Right atrium auricular region (tissue), 2 donors: ENCODE measurements at places on chromosomes 4 and X.

DNA sequence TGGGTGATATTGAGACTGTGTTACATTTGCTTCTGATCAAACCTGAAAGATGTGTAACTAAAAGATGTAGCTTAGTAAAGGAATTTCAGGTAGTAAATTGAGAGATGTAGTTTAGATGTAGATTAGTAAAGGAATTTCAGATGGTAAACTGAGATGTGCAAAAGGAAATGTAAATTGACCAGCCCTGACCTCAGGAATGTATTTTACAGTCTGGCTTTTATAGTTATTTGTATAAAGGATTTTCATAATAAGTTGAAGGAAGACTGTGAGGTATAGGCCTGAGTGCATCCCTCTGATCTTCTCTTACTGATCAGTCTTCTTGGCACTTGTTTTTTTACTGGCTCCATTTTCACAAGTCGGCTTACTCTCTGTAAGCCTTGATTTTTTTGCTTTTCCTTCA lies 3.2 kb downstream of the KLHL2 start:
- DNase-seq = no peak

- no peak for DNase-seq
These were observed 15.2 kb upstream of the PCYT1B start for GRCh38 chrX:24662352-24662751.

DNA sequence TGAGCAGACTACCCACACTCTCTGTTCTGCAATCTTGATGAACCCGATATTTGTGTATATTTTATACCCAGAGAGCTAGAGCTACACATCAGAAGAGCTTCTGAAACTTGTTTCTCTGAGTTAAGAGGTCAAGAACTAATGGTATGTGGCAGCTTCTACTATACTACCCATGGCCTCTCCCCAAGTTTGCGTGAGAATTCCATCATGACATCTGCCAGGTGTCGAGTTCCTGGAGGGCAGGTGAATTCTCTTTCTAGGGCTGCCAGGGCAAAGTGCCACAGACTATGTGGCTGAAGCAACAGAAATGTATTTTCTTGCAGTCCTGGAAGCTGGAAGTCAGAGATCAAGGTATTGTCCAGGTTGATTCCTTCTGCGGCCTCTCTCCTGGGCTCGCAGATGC lies 4.4 kb downstream of the SORCS2 start:
- DNase-seq = no peak

DNA sequence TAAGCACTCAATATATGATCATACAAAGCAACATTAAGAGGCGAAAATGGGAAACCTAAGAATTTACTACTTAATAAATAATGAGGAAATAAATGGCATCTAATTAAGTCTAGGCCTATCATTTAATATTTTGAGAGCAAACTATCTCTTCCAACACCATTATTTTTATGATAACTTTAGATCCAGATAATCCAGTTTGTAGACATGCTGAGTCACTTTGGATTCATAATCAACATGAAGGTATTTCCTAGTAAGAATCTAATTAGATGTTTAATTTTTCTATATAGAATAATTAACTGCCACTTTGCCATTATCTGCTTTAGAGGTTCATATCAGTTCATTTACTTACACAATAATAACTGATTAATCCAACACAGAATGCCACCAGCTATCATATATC lies 336.2 kb downstream of the INPP4B start:
- no peak for DNase-seq

GRCh38 chrX:143231492-143231891 lies 205.8 kb downstream of the SPANXN4 start:
- no peak for DNase-seq

GRCh38 chr4:119394826-119395225 lies 72.9 kb upstream of the FABP2 start:
- DNase-seq = no peak

- DNase-seq = no peak
These were observed 449.4 kb upstream of the HTR2C start for GRCh38 chrX:114134465-114134864.

GRCh38 chr4:48109413-48110263 lies 24.4 kb downstream of the TXK start:
- DNase-seq = no peak

GRCh38 chrX:72097098-72097497 lies 34.6 kb downstream of the RTL5 start:
- DNase-seq = no peak

DNA sequence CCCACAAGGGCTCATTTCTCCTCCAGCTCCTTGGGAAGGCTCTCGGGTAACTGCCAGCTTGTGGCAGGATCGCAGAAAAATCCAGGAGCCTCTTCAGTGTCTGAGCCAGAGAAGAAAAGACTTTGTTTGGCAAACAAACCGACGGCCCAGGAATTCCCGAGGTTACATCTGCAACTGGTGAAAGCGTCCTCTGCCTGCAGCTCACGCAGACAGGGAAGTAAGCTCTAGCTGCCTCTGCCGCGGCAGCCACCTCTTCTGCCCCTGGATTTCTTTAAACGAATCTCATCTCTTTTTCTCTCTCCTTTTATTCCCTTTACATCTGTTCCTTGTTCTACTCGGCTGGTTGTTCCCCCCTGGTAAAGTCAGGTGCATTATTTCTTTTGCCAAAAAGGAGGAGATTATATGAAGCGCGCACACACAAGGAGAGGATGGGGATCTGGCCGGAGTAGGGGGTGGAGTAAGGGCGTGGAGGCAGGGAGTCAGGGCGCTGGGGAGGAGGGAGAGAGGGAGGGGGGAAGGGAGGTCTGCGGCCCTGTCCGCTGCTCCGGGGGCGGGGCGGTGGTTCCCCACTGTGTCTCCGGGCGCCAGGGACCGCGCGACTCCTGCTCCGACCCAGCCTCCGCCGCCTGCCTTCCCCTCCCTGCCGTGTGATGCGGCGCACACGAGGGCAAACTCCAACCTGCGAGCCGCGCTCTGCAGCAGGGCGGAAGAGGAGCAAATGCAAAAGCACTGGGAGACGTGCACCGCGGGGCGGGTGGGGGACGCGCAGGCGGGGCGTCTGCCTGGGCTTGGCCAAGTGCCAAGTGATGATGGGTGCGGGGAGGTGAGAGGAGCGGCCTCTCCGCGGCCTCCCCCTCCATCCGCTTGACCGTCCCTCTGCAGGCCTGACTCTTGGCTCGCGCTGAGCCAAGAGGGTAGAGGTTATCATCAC lies at the start of gene DCHS2:
Gene DCHS2, minus strand, starts transcription at position 459 of the 931 bp plus-strand sequence. Its CDS starts 444 bp downstream, at position 15.
- DNase-seq = no peak

DNA sequence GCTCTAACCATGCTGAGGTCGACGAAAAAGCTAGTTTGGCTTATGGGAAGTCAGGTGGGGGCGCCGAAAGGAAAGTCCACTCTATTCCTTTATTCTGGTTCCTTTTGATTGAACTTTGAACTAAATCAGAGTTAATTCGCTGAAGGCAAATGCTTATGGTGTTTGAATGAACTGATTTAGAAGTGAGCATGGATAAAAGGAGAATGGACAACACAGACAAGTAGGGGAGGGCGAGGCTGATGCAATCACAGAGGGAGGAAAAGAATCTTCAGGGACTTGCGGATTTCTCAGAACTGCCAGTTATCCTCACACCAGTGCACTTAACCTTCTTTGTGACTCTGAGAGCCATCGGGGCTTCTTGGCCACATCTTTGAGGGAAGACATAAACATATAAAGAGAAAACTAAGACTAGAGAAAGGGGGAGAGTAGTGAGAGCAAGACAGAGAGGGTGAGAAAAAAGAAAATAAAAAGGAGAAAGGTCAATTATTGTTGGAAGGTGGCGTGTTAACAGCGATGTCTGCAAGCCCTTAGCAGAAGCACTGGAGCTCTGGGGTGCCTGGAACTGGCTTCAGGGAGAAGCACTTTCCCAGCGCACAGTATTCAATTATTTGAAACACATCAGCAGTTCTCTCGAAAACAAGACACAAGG lies 79.6 kb upstream of the PLAC1 start:
- no peak for DNase-seq

DNA sequence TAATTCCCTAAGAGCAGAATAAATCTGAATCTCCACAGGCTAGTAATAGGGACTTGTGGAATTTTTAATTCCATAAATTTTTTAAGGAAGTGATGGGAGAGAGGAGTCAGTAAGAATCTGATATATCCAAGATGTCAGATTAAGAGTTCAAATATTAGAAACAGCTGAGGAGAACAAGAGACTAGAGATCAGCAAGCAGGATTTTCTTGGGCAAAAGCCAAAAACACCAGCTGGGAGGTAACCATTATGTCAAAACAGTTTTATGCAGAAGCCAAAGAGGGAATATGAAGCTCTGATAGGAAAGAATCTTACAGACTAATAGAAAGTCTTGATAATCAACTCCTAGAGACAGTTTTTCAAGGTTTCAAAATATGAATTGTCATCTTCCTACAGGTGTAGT lies 72.2 kb upstream of the RBPJ start:
- DNase-seq = no peak

DNA sequence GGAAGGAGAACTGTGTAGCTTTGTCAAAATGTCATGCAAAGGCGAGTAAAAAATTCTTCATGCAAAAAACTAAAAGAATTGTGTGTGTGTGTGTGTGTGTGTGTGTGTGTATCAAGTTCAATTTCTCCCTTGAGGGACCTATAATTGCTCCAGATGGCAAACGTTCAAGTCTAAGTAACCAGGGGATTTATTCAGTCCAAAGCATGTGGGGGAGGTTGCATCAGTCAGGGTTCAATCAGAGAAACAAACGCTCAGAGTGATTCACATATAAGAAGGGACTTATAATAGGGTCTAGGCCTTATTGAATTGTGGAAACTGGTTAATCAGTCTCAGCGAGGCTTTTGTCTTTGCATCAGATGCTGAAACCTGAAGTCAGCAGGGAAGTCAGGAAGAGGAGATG lies 5.0 kb downstream of the DCAF8L1 start:
- DNase-seq = no peak

GRCh38 chr4:63708661-63709060 lies 700.6 kb downstream of the TECRL start:
- DNase-seq = no peak

- no peak for DNase-seq
These were observed 6.7 kb upstream of the IRAK1 start for GRCh38 chrX:154026136-154027021.

DNA sequence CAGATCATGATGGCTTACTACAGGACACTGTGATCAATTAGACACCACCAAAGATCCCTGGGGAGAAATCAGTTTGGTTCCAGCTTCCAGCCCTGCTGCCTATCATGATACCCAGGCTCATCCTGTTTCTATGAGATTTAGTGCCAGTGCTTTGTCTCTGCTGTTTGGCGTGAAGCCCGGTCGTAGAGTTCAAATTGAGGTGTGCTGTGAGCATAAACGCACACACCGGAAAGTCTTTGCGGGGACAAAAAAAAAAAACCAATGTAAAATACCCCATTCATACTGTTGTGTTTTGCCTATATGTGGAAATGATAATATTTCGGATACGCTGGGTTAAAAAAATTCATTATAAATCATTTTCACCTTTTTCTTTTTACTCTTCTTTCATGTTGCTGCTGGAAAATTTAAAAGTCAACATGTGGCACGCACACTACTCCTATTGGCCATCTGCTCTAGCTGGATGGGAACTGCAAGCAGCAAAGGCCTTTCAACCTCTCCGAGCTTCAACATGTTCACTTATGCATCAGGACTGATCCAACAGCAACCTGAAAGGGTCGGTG lies 607 bp upstream of the DKC1 start:
- DNase-seq = no peak

GRCh38 chr4:109368661-109369060 lies 65.0 kb upstream of the SEC24B start:
- DNase-seq = no peak

GRCh38 chrX:119692191-119693039 lies 553 bp downstream of the SEPTIN6 start:
- DNase-seq = peak; percentile 72

- no peak for DNase-seq
These were observed 747.6 kb upstream of the FTHL17 start for GRCh38 chrX:31819455-31819854.

GRCh38 chr4:178427663-178428062 lies 985.4 kb upstream of the AGA start:
- DNase-seq = no peak

- no peak for DNase-seq
These were observed 16.0 kb upstream of the HPGD start for GRCh38 chr4:174538123-174538875.

- peak; percentile 75 for DNase-seq
These were observed 4.5 kb downstream of the MID1IP1 start for GRCh38 chrX:38805432-38806389.

- DNase-seq = no peak
These were observed 1.9 kb upstream of the VEGFC start for GRCh38 chr4:176794651-176795050.

DNA sequence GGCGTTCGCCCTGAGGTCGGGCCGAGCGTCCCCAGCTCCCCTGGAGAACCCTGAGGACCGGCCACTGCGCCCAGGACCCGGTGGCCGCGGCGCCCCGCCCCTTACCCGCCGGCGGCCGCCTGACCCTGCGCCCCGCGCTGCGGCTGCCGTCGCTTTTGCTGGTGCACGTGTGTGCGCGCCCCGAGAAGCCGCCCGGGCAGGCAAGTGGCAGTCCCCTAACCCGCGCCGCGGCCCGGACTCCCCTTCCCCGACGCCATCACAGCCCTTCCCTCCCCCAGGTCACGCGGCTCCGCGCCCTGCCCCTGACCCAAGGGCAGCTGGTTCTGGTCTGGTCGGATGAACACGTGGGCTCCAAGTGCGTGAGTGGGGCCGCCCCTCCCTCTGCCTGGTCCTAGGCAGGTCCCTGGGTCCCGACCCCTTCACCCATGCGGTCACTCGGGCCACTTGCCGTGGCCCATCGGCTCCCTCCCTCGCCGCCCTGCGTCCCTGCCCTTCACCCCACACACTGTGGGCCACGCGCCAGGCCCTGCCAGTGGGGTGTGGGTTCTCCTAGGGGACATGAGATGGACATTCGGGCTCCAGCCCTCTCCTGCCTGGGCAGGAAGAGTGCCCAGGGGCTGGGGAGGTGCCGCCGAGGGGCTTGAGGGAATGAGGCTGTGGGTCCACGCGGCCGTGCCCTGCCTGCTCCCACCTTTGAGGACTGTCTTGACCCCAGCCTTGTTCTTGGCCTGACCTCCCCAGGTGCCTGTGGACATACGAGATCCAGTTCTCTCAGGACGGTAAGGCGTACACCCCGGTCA lies 8.0 kb upstream of the FGFRL1 start:
- DNase-seq = no peak

DNA sequence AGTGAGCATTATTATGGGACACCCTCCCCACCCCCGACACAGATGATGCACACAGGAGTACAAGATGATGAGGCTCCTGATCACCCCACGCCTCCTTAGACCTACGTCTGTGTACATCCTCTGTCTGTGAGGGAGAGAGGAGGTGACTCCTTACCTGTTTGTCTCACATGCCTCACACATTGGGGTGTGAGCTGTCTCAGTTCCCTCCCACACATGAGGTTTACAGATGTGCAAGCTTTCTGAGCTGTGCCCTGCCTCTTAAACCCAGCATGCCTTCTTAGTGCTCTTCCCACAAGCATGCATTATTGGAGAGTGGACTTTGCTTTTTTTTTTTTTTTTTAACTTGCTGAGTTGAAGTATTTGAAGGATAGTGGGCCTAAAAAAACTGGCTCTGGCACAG lies 76.7 kb downstream of the CLCN5 start:
- no peak for DNase-seq

DNA sequence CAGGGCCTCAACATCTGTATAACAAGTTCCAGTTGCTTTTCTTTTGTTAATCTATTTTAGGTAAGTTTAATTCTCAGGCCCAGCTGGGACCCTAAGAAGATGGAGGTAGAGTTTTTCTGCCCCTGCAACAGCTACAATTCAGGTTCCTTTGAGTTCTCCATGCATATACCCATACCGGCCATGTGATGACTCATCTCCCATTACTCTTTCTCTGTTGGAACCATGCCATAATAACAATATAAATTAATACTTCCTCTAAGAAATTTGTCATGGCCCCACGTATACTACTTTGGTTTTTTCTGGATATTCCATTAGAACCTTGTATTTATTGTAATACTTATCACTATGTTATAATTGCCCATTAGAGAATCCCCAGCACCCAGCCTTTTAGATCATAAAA lies 1.3 kb upstream of the INTU start:
- DNase-seq = no peak

- DNase-seq = no peak
These were observed 51.3 kb downstream of the RTL9 start for GRCh38 chrX:110409925-110410324.
